Stimulated activated CD8-positive, alpha-beta memory T cell treated with anti-CD3 and anti-CD28 coated beads, Interleukin-12 subunit alpha, Interleukin-12 subunit beta, amount 100 ng/mL, for 1 hour (primary cell): ENCODE measurements at places on chromosomes 6 and 20.

- DNase-seq: no peak
These were observed 7.2 kb upstream of the PIM1 start for GRCh38 chr6:37162740-37163139.

DNA sequence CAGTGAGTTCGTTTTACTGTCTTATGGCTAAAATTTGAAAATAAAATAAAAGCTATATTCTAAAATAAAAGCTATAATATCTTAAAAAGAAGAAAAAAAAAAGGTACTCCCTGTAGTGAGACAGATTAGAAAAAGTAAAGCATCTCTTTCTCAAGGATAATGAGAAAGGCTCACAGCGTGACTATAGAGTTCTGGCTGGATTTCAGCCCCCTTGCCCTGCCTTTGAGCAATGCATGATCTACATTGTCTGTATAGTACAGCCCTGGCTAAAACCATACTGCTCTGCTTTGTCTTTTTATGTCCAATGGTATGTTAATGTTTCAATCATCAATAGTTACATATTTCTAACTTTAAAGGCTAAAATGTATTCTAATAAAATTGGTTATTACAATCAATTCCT lies 91.2 kb downstream of the PRSS35 start:
- no peak for DNase-seq

DNA sequence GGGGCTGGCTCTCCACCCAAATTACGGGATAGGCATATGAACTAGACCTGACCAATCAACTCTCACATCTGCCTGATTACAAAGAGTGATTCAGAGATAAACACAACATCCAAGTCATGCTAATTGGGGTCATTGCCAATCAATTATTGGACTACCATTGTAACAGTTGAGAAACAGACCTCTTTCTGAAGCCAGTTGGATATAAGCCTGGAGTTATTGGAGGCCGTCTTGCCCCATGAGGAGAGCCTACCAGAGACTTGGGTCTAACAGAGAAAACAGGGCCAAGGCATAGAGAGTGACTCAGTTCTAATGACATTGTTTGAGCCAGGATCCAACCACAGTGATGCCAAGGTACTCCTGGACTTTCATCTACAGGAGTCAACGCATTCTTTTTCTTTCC lies 39.4 kb upstream of the HIVEP2 start:
- DNase-seq: no peak

DNA sequence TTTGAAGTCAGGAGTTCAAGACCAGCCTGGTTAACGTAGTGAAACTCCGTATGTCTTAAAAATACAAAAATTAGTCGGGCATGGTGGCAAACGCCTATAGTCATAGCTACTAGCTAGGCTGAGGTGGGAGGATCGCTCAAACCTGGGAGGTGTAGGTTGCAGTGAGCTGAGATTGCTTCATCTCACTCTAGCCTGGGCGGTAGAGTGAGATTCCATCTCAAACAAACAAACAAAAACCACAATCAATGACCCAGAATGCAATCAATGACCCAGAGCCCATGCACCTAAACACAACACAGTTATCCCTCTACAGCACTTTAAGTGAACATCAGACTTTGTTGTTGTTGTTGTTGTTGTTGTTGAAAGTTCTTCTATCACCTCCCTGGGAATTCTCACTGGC lies 77.9 kb downstream of the MYB start:
- no peak for DNase-seq

DNA sequence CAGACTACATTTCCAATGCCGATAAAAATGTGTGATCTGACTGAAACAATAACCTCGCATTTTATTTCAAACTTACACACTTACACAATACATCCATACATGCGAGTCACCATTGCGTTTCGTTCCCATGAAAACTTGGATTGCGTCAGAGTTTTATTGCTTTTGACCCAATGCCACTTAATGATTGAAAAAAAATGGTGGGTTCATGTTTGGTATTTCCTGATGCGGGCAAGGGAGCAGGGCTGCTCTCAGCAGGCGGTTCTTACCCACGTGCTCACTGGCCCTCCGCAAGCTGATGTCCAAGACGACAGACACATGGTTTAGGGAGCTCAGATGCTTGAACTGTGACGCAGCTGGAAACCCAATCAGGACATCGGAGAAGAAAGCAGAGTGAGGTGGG lies 281.0 kb upstream of the SULF2 start:
- no peak for DNase-seq
